ENCODE measurements at places on chromosomes 2 and 18.

DNA sequence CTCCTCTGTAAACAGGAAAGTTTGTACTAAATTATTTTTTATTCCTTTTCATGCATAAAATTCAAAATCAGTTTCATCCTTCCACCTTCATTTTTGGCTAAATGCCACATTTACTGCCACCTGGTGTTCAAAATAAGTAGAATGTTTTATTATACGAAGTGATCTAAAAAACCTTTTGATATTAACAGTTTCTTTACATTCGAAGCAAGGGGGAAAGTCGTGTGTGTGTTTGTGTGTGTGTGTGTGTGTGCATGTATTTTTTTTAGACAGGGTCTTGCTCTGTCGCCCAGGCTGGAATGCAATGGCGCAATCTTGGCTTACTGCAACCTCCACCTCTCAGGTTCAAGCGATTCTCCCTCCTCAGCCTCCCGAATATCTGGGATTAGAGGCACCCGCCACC is 9.0 kb upstream of the SCN9A start:
- DNase-seq: no peak

DNA sequence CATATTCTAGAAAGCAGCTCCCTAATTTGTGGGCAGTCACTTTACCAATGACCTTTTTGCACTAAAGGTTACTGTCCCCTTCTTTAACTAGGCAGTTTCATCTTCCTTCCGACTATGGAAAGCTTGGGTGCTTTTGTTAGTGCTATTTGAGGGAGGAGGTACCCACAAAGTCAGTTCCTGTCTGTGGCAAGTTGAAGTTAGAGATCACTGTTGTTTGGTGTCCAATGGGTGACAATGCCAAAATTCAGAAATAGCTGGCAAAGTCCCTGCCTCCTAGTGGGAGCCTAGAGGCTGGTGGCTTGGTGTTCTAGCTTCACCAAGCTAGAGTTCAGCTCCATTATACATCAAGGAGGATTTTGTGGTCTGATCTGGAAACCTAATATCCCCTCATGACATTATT is 87.1 kb upstream of the PNPT1 start:
- DNase-seq: no peak

GRCh38 chr2:174595116-174595809 is 2.3 kb downstream of the WIPF1 start:
- DNase-seq: no peak

GRCh38 chr2:211833582-211834279 is 704.9 kb downstream of the ERBB4 start:
- no peak for DNase-seq

- no peak for DNase-seq
Observed at GRCh38 chr2:239890206-239890746, 134.9 kb downstream of the NDUFA10 start.

- DNase-seq: no peak
Observed at GRCh38 chr2:56531668-56532420, 348.1 kb downstream of the CCDC85A start.

DNA sequence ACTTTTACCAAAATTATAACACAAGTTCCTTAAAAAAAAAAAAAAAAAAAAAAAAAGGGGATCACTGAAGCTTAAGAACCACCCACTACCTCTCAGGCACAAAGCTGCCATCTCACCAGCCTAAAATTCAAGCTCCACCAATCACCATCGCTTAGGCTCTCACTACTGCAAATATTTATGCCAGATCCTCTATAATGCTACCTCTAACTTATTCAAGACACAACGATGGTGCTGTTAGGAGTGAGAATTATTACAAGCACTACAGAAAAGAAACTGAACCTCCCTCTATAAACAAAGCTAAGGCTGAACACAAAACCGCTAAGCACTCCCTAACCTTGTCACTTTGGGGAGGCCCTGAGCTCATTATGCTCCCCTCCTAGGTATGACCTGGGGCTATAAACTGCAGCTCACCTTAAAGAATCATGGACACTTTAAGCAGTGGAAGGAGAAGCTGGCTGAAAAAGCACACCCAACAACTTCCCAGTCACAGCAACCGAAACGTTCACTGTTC is 3.6 kb downstream of the FZD5 start:
- DNase-seq: no peak

GRCh38 chr2:83695530-83695929 is 763.5 kb downstream of the SUCLG1 start:
- DNase-seq: no peak

DNA sequence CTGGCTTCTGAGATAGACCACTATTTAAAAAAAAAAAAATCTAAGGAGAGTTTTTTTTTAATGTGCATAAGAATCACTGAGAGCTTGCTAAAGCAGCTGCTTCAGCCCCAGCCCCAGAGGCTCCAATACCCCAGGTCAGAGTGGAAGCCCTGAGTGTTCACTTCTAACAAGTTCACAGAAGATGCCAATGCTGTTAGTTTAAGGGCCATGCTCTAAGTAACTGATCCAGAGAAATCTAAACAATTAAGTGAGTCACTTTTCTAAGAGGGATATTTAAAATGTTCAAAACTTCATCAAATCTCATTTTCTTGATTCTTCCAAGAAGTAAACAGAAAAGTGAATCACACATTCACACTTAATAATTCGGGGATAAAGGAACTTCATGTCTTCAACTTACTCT is 126.4 kb upstream of the CD226 start:
- no peak for DNase-seq
